ENCODE measurements at places on chromosomes 16 and 17. TPM values are rescaled to one million over a fixed set of nuclear protein-coding genes. Genes with fewer than 3 reads are reported as not detected.
A peak's percentile ranks its signal among the peaks of the same experiment; 100 is the strongest.

DNA sequence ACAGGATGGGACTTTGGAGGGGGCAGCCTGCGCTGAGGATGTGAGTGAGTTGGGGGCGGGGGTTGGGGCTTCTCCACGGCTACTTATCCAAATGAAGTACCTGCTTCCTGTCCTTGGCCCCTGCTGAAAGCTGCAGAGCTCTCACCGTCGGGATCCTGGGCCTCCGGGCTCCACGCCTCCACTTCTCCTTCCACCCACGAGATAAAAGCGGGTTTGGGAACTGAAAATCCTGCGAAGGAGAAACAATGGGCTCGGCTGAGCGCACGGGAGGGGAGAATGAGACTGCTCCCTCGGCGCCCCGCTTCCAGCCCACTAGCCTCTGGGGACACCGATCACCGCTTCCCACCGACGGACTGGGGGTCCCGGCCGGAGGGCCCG lies 486 bp downstream of the ZNF785 start:
- no peaks in the 10 kb centered on the region for H3K27me3 ChIP-seq
- H3K27ac ChIP-seq = peak overlapping the region; percentile 90
- DNase-seq = no peak
- H3K36me3 ChIP-seq = no peaks in the 10 kb centered on the region
- peak overlapping the region; percentile 85 for H3K4me3 ChIP-seq

DNA sequence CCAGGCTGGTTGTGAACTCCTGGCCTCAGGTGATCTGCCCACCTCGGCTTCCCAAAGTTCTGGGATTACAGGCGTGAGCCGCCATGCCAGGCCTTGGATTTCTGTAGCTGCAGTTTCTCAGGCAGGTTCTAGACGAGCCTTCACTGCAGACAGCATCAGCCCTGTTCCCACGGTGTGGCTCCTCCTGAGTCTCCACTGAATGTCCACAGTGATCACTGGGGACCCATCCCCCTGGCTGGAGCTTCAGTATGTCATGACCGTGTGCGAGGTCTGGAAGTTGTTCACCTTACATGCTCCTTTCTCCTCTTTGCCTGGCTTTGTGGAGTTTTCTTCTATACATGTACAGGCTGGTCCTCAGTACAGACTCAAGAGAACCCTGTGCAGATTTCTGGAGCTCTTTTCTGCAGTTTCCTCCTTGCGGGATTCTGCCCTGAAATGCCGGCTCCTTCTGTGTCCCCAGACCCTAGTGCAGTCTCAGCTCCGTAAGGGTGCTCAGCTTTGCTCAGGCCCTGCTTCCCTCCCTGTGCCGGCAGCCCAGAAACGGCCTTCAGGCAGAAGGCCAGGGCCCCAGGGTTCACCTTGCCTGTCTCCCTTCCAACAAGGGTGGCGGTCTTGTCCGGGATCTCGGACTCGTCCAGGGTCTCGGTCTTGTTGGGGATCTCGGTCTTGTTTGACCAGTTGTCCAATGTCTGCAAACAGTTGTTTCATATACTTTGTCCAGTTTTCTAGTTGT lies 14.3 kb upstream of the FASN start:
- no peaks in the 10 kb centered on the region for H3K27me3 ChIP-seq
- no peaks in the 10 kb centered on the region for H3K36me3 ChIP-seq
- DNase-seq = no peak
- no peak overlapping the region for H3K4me3 ChIP-seq
- no peak overlapping the region for H3K27ac ChIP-seq

DNA sequence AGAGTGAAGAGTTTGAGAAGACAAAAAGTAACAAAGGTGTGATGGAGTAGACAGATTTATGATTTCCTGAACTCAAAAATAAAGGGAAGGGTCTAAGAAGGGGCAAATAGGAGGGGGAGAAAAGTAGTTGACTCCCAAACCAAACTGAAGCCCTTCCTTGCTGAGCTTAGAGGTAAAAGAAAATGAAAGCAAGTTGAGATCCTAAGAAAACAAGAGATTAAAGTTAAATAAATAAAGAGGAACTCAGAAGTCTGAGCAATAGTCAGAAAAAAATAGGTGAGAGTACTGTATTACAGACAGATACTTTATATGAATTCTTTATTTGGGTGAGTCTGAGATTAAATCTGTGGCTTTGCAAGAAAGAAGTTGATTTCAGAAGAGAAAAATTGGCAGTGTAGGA lies 3.3 kb upstream of the PSMD12 start:
- no peak overlapping the region for H3K4me3 ChIP-seq
- H3K27me3 ChIP-seq = no peaks in the 10 kb centered on the region
- H3K27ac ChIP-seq = no peak overlapping the region
- H3K4me1 ChIP-seq = peaks cover 4% of the 10 kb centered on the region
- H3K36me3 ChIP-seq = no peaks in the 10 kb centered on the region

- DNase-seq = no peak
- no peaks in the 10 kb centered on the region for H3K4me1 ChIP-seq
- no peaks in the 10 kb centered on the region for H3K36me3 ChIP-seq
- H3K27me3 ChIP-seq = no peaks in the 10 kb centered on the region
Measured at GRCh38 chr16:53664724-53665345, 38.8 kb downstream of the RPGRIP1L start.

DNA sequence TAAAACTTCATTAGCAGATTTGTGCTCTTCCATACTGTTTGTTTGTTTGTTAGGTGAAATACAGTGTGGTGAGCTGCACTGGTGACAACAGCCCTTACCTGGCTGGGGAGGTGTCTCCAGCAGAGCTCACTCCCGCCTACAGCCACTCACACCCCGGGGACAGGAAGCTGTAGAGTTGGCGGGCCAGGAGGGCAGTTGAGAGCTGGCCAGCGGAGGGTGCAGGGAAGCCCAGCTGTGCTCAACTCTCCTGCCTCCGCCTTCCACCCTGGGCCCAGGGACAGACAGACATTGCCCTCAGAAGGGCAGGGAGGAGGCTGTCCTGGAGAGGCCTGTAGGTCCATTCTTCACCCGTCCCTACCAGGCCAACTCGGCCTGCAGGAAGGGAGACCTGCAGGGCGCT lies 48.6 kb upstream of the PVALEF start:
- no peak overlapping the region for H3K4me3 ChIP-seq
- no peak for DNase-seq
- no peaks in the 10 kb centered on the region for H3K27me3 ChIP-seq
- peaks cover 7% of the 10 kb centered on the region for H3K4me1 ChIP-seq
- H3K27ac ChIP-seq = no peak overlapping the region

- H3K4me1 ChIP-seq = no peaks in the 10 kb centered on the region
- H3K36me3 ChIP-seq = no peaks in the 10 kb centered on the region
Measured at GRCh38 chr16:88972349-88972748, 4.7 kb downstream of the CBFA2T3 start.

DNA sequence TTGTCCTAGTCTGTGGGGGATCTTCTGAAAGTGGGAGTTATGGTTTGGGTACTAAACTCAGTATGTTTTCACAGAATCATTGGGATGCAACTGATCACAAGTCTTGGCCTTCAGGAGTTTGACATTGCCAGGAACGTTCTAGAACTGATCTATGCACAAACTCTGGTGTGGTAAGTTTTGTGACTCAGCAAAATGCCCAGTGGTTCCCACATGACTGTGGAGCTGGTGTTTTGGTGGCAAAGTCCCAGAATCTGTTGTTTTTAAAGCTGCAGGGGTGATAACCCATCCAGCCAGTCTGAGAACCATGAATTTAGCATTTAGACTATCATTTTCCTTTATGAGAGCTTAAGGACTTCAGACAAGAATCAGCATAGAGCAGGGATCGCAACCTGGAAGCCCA lies 40.6 kb downstream of the GDE1 start:
- no peaks in the 10 kb centered on the region for H3K4me1 ChIP-seq
- no peaks in the 10 kb centered on the region for H3K27me3 ChIP-seq
- H3K36me3 ChIP-seq = no peaks in the 10 kb centered on the region
- no peak overlapping the region for H3K27ac ChIP-seq

- H3K4me3 ChIP-seq = no peak overlapping the region
- H3K27me3 ChIP-seq = no peaks in the 10 kb centered on the region
- no peak overlapping the region for H3K27ac ChIP-seq
- DNase-seq = no peak
- peaks cover 4% of the 10 kb centered on the region for H3K4me1 ChIP-seq
- no peaks in the 10 kb centered on the region for H3K36me3 ChIP-seq
Measured at GRCh38 chr16:56953006-56953405, 8.7 kb upstream of the CETP start.

- no peak for DNase-seq
- H3K27me3 ChIP-seq = no peaks in the 10 kb centered on the region
- peaks cover 51% of the 10 kb centered on the region for H3K4me1 ChIP-seq
- H3K36me3 ChIP-seq = peaks cover 25% of the 10 kb centered on the region
Measured at GRCh38 chr17:42521036-42521435, 15.0 kb upstream of the NAGLU start.

DNA sequence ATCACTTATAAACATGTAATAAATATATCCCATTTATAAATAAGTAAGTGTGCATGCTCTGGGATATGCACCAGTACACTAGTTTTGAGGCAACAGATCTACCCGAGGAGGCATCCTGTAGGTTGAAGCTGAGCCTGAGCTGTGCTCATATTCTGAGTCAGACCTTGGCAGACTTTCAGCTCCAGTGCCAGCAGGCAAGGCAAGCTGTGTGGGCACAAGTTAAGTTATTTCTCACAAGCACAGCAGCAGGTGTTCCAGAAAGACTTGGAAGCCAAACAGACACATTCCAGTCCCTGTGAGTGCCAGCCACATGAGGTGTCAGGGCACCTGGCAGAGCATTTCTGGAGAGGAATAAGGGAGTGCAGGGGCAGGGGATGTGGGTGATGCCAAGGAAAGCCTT lies 1.3 kb upstream of the CLEC19A start:
- H3K27me3 ChIP-seq = no peaks in the 10 kb centered on the region
- no peak overlapping the region for H3K27ac ChIP-seq
- H3K4me1 ChIP-seq = no peaks in the 10 kb centered on the region
- no peaks in the 10 kb centered on the region for H3K36me3 ChIP-seq
- DNase-seq = no peak

- no peaks in the 10 kb centered on the region for H3K36me3 ChIP-seq
- no peak overlapping the region for H3K27ac ChIP-seq
- no peak for DNase-seq
- H3K4me3 ChIP-seq = no peak overlapping the region
- H3K4me1 ChIP-seq = no peaks in the 10 kb centered on the region
Measured at GRCh38 chr17:68572138-68572842, 28.9 kb downstream of the FAM20A start.

- no peaks in the 10 kb centered on the region for H3K27me3 ChIP-seq
- peak overlapping the region; percentile 52 for H3K27ac ChIP-seq
- DNase-seq = no peak
- H3K4me3 ChIP-seq = no peak overlapping the region
- no peaks in the 10 kb centered on the region for H3K4me1 ChIP-seq
Measured at GRCh38 chr17:4130715-4131114, 12.1 kb downstream of the ZZEF1 start.

DNA sequence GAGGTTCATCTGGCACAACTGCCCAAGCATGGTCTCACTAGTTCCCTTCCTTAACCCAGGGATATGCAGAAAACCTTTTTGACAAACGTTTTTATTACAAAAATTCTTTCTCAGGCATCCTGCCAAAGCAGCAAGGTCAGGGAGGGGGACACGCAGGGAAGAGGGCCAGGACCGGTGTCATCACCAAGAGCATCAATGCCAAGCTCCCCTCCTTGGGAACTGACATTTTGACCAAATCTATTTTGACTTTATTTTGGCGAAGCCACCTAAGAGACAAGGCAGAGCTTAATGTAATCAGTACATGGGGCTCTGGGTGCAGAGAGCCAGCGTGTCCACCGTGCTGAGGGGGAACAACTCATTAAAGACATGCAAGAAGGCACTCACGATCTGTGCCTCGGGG lies 265.2 kb downstream of the CBLN1 start:
- no peak for DNase-seq
- no peaks in the 10 kb centered on the region for H3K4me1 ChIP-seq
- no peak overlapping the region for H3K4me3 ChIP-seq

- H3K27ac ChIP-seq = no peak overlapping the region
- no peaks in the 10 kb centered on the region for H3K27me3 ChIP-seq
- no peaks in the 10 kb centered on the region for H3K36me3 ChIP-seq
- DNase-seq = no peak
Measured at GRCh38 chr17:55742272-55743102, 8.4 kb upstream of the PCTP start.

GRCh38 chr17:57892820-57893595 lies 43.2 kb upstream of the MRPS23 start:
- no peaks in the 10 kb centered on the region for H3K27me3 ChIP-seq
- no peaks in the 10 kb centered on the region for H3K36me3 ChIP-seq
- H3K27ac ChIP-seq = peak overlapping the region; percentile 90
- H3K4me3 ChIP-seq = peak overlapping the region; percentile 37
- peaks cover 46% of the 10 kb centered on the region for H3K4me1 ChIP-seq

- peak; percentile 51 for DNase-seq
- H3K27ac ChIP-seq = no peak overlapping the region
- no peaks in the 10 kb centered on the region for H3K27me3 ChIP-seq
- no peaks in the 10 kb centered on the region for H3K4me1 ChIP-seq
- no peaks in the 10 kb centered on the region for H3K36me3 ChIP-seq
- no peak overlapping the region for H3K4me3 ChIP-seq
Measured at GRCh38 chr17:16915752-16916556, 56.0 kb downstream of the TNFRSF13B start.

DNA sequence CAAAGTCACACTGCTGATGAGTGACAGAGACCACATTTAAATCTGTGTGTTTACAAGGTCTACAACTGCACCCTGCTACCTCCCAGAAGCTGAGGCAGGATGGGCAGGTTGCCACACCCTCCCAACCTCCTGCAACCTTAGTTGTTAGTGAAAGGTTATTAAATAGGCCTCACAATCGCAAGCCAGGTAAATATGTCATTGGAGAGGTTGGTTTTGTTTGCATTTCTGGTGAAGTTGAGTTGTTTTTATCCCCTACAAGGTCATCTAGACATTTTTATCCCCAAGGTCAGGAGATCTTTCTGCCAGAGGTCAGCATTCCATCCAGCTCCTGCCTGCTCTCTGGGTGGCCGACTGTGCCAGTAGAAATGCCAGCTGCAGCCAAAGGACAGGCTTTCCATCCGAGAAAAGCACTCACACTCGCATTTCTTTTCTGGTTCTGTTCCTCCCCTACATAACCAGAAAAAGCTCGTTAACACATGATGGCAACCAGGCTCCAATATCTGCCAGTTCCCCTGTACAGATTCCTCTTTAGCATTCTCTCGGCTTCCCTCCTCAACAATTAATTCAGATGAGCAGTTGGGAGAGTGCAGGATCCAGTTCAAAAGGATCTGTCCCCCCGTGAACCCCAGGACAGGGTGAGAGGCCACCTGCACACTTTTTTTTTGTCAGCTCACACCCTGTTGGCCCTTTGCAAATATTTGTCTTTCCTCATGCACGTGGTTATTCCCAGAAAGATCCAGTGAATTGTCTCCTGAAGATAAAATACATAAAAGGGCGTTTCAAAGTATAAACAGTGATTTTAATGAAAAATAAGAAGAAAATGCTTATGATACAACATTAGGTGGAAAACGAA lies 562.8 kb downstream of the MAF start:
- H3K4me3 ChIP-seq = no peak overlapping the region
- no peaks in the 10 kb centered on the region for H3K4me1 ChIP-seq
- H3K27ac ChIP-seq = no peak overlapping the region
- no peak for DNase-seq

- no peak for DNase-seq
- no peak overlapping the region for H3K27ac ChIP-seq
- H3K27me3 ChIP-seq = no peaks in the 10 kb centered on the region
- no peak overlapping the region for H3K4me3 ChIP-seq
- no peaks in the 10 kb centered on the region for H3K36me3 ChIP-seq
Measured at GRCh38 chr16:1154887-1155331, 2.0 kb downstream of the CACNA1H start.

- DNase-seq = no peak
- H3K36me3 ChIP-seq = no peaks in the 10 kb centered on the region
- H3K27me3 ChIP-seq = no peaks in the 10 kb centered on the region
- no peaks in the 10 kb centered on the region for H3K4me1 ChIP-seq
- H3K4me3 ChIP-seq = no peak overlapping the region
- no peak overlapping the region for H3K27ac ChIP-seq
Measured at GRCh38 chr17:59464246-59464645, 101.2 kb upstream of the DHX40 start.

The SEPTIN12 gene
- total RNA-seq = not detected

The TMEM235 gene
- total RNA-seq = not detected

The BRIP1 gene
- 0.54 TPM for total RNA-seq

The UNC13D gene
- 26.1 TPM for total RNA-seq

The GLIS2 gene
- 68.7 TPM for total RNA-seq

The TMEM106A gene
- 18.1 TPM for total RNA-seq

The RNF40 gene
- total RNA-seq = 109 TPM
